Testis (tissue), 5 donors: ENCODE measurements at places on chromosomes 13 and 19. TPM values are rescaled to one million over a fixed set of nuclear protein-coding genes. Genes with fewer than 3 reads are reported as not detected.

DNA sequence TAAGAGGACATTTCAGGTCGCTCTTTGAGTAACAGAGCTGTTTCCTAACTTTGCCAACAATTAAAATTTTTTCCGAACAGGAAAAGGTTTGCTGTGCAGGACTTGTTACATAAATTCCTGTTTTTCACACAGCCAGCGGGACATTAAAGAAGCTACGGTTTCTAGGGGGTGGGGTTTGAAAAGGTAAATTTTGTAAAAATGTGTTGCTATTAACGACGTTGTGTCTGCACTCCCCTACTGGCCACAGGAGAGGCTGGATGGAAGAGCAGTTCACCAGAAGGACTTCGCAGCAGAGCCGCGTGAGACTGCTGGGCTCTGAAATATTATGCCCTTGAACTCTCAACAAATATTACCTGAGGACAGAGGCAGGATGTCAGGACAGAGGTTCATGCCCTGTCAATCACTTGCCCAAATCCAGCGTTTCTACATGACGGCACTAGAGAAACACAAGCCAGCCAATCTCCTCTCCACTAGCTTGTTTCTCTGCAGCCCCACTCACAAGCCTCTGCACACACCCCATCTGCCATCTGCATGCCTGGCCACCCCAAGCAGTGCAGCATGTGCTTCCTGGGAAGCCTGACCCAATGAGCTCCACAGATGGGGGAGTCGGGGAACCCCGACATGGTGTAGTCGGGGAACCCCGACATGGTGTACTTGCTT is 102.0 kb downstream of the FOXO1 start:
- H3K4me1 ChIP-seq: peaks cover 15% of the 10 kb centered on the region
- no peaks in the 10 kb centered on the region for H3K36me3 ChIP-seq
- H3K27ac ChIP-seq: peak overlapping the region; percentile 2

- no peak for DNase-seq
- no peak overlapping the region for H3K27ac ChIP-seq
These were observed 147.9 kb downstream of the PAN3 start for GRCh38 chr13:28286263-28286662.

DNA sequence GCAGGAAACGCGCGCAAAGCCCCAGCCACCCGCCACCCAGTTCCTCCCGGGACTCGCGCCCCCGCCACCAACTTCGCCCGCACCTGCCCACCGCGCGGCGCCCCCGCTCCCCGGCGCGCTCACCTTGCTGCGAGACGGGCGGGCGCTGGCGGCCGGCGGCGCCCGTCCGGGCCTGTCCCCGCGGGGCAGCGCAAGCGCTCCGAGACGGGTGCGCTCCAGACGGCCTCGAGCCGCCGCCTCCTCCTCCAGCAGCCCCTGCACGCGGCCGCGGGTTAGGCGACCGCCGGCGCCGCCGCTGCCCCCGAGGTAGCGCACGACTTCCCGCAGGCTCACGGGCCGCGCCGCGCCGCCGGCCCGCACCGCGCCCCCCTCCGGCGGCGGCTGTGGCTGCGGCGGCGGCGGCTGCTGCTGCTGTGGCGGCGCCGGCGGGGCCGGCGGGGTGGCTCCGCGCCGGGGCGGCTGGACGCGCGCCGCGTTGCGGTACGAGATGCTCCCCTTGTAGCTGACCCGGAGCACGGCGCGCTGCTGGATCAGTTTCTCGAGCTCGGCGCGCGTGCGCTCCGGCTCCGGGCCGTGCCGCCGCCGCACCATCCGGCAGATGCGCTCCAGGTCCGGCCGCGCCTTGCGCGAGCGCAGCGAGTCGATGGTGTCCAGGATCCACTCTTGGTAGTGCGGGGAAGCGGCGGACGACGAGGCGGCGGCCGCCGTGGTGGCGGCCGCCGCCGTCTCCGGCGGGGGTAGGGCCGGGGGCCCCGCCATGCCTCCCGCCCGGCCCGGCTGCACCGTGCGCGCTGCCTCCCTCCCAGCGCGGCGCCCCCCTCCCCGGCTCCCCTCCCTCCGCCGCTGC is 666 bp downstream of the SAMD1 start:
- DNase-seq: no peak
- peaks cover 14% of the 10 kb centered on the region for H3K4me1 ChIP-seq
- no peaks in the 10 kb centered on the region for H3K36me3 ChIP-seq

DNA sequence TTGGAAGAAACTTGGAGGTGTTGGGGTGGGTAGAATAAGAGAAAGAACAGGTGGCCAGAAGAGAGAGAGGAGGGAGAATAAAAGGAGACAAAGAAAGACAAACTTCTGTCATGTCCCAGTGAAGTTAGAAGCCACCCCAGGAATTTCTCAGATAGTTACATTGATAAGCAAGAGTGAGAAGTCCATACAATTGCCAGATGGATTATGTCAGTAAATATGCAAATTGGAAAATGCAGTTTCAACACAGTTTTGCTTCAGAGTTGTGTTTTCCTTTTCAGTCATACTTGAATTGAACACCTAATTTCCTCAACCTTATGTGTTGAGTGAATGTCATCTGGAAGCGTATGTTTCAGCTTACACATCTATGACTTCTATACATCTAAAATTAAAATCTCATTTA is 139.2 kb downstream of the RXFP2 start:
- no peak overlapping the region for H3K4me3 ChIP-seq
- H3K4me1 ChIP-seq: no peaks in the 10 kb centered on the region
- no peak for DNase-seq

- H3K27me3 ChIP-seq: no peaks in the 10 kb centered on the region
- no peak overlapping the region for H3K27ac ChIP-seq
- H3K4me1 ChIP-seq: no peaks in the 10 kb centered on the region
- no peak for DNase-seq
These were observed 185.4 kb downstream of the POSTN start for GRCh38 chr13:37413161-37413560.

- H3K27ac ChIP-seq: no peak overlapping the region
- no peak for DNase-seq
- H3K36me3 ChIP-seq: no peaks in the 10 kb centered on the region
- no peaks in the 10 kb centered on the region for H3K4me1 ChIP-seq
- no peak overlapping the region for H3K4me3 ChIP-seq
These were observed 49.4 kb upstream of the RNF113B start for GRCh38 chr13:98226496-98226895.

- H3K4me1 ChIP-seq: no peaks in the 10 kb centered on the region
- no peaks in the 10 kb centered on the region for H3K36me3 ChIP-seq
- H3K4me3 ChIP-seq: no peak overlapping the region
- no peak overlapping the region for H3K27ac ChIP-seq
- no peaks in the 10 kb centered on the region for H3K27me3 ChIP-seq
These were observed 17.3 kb upstream of the TRPC4 start for GRCh38 chr13:37886879-37887278.

MEDAG gene
- 9.6 TPM for total RNA-seq

DNA sequence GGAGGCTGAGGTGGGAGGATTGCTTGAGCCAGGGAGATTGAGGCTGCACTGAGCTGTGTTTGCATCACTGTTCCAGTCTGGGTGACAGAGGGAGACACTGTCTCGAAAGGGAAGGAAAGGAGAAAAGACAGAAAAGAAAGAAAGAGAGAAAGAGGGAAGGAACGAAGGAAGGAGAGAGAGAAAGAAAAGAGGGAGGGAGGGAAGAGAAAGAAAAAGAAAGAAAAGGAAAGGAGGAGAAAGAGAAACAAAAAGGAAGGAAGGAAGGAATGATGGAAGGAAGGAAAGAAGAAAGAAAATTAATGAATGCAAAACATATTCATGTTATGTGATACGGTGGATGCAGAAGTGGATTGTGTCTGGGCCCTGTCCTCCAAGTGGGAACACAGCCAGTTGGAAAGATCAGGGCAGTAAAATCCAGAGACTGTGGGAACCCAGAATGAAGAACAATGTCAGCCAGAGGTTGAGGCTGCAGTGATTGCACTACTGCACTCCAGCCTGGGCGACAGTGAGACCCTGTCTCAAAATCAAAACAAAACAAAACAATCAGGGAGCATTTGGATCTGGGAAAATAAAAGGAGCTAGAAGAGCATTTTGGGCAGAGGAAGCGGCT is 6.2 kb downstream of the PHLDB3 start:
- no peaks in the 10 kb centered on the region for H3K27me3 ChIP-seq
- peaks cover 6% of the 10 kb centered on the region for H3K4me1 ChIP-seq
- H3K27ac ChIP-seq: no peak overlapping the region
- no peak for DNase-seq
- no peaks in the 10 kb centered on the region for H3K36me3 ChIP-seq

GRCh38 chr19:23286477-23286876 is 36.3 kb upstream of the ZNF724 start:
- H3K4me1 ChIP-seq: no peaks in the 10 kb centered on the region
- H3K27ac ChIP-seq: no peak overlapping the region
- no peak for DNase-seq
- no peaks in the 10 kb centered on the region for H3K27me3 ChIP-seq

- no peak overlapping the region for H3K4me3 ChIP-seq
- no peak for DNase-seq
- H3K36me3 ChIP-seq: no peaks in the 10 kb centered on the region
- H3K4me1 ChIP-seq: no peaks in the 10 kb centered on the region
These were observed 256.9 kb downstream of the TEX29 start for GRCh38 chr13:111577208-111577828.

ZNF132 gene
- 11.4 TPM for total RNA-seq

EDDM13 gene
- 0.79 TPM for total RNA-seq

- no peaks in the 10 kb centered on the region for H3K27me3 ChIP-seq
- no peaks in the 10 kb centered on the region for H3K36me3 ChIP-seq
- H3K4me3 ChIP-seq: no peak overlapping the region
- H3K4me1 ChIP-seq: no peaks in the 10 kb centered on the region
These were observed 20.5 kb upstream of the CNMD start for GRCh38 chr13:52760077-52760476.

GRCh38 chr19:49766930-49767299 is at the start of gene AP2A1:
TSS of gene AP2A1 (plus strand) at chr19:49767001. CDS start at chr19:49767134, 133 bp downstream.
- H3K36me3 ChIP-seq: no peaks in the 10 kb centered on the region
- peak within 1 kb of the TSS; percentile 81 for H3K4me3 ChIP-seq
- DNase-seq: no peak
- peaks cover 46% of the 10 kb centered on the region for H3K4me1 ChIP-seq

DNA sequence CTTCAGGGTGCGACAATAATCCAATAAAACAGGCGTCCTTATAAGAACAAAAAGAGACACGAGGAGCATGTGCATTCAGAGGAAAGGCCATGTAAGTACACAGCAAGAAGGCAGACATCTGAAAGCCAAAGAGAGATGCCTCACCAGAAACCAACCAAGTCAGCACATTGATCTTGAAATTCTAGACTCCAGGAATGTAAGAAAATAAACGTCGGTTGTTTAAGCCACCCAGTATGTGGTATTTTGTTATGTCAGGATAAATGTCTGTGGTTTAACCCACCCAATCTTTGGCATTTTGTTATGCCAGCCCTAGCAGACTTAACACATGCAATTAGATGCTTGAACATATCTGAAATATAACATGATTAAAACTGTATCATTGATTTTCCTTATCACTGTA is 452.0 kb downstream of the SLITRK6 start:
- H3K4me3 ChIP-seq: no peak overlapping the region
- no peaks in the 10 kb centered on the region for H3K4me1 ChIP-seq
- no peaks in the 10 kb centered on the region for H3K27me3 ChIP-seq
- no peak for DNase-seq
- no peak overlapping the region for H3K27ac ChIP-seq

- no peaks in the 10 kb centered on the region for H3K36me3 ChIP-seq
- H3K4me3 ChIP-seq: no peak overlapping the region
- DNase-seq: no peak
- H3K27ac ChIP-seq: no peak overlapping the region
These were observed 45.4 kb downstream of the MYH14 start for GRCh38 chr19:50248826-50249225.

NLRP9 gene
- total RNA-seq: 0.39 TPM

DNA sequence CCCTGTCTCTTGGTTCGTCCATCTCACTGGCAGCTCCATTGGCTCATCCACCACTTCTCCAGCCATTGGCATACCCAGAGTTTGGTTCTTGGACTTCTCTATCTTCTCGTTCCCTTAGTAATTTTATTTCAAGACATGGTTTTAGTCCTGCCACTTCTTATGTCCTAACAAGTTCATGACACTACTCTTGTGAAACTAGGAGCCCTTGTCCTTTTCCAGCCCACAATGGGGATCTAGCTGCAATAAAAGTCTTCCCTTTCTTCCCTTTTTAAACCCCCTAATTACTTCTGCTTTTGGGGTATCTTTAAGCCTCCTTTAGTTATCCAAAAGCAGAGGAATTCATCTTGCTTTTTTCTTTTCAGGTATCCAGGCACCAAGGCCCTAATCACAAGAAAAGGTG is 2.9 kb upstream of the RCBTB2 start:
- DNase-seq: no peak
- no peaks in the 10 kb centered on the region for H3K27me3 ChIP-seq
- H3K4me1 ChIP-seq: no peaks in the 10 kb centered on the region
- H3K36me3 ChIP-seq: no peaks in the 10 kb centered on the region
- H3K27ac ChIP-seq: no peak overlapping the region
- no peak overlapping the region for H3K4me3 ChIP-seq

DNA sequence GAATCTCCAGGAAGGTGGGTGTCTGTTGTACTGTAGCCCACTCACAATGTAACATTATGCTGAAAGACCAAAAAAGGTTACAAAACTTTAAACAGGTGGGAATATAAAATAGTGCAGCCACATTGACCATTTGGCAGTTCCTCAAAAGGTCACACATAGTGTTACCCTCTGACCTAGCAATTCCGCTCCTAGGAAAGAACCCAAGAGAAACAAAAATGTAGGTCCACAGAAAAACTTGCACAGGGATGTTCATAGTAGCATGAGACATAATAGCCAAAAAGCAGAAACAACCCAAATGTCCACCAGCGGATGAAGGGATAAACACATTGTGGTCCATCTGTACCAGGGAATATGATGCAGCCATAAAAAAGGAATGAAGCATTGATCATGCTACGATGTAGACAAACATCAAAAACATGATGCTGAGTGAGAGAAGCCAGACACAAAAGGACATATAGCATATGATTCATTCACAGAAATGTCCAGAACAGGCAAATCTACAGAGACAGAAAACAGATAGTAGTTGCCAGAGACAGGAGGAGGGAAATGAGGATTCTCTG is 27.9 kb downstream of the CPAMD8 start:
- H3K27ac ChIP-seq: no peak overlapping the region
- no peaks in the 10 kb centered on the region for H3K36me3 ChIP-seq
- no peak overlapping the region for H3K4me3 ChIP-seq
- DNase-seq: no peak
- no peaks in the 10 kb centered on the region for H3K4me1 ChIP-seq
- no peaks in the 10 kb centered on the region for H3K27me3 ChIP-seq

- H3K36me3 ChIP-seq: no peaks in the 10 kb centered on the region
- no peaks in the 10 kb centered on the region for H3K27me3 ChIP-seq
- no peak overlapping the region for H3K4me3 ChIP-seq
- H3K4me1 ChIP-seq: peaks cover 8% of the 10 kb centered on the region
- H3K27ac ChIP-seq: peak overlapping the region; percentile 2
These were observed 13.8 kb downstream of the SPINT2 start for GRCh38 chr19:38277969-38278680.

DNA sequence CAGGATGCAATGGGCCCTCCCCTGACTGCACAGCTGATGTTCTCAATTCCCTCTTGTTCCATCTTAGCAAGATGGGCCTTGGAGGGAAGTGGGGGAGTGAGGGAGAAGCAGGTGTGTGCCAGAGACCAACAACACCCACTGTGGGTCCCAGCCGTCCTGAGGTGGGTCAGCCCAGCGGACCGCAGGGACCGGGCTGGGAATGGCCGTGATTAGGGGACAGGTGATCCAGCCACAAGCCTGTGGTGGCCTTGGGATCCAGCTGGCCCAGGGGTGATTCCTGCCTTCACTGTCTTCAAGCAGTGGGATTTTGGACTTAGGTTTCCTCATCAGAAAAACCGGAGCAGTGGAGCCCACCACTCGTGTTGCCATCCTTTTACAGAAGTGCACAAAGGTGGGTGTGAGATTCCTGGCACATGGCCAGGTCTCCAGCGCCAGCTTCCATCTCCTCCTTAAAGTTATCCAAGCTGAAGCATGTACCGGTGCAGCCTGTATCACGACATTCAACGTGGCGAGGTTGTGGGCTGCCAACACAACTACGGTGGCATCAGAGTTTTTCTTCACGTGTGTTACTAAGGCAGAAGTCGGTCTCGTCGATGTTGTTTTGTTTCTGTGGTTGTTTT is 9.0 kb upstream of the ATP11A start:
- no peaks in the 10 kb centered on the region for H3K36me3 ChIP-seq
- DNase-seq: no peak
- H3K4me1 ChIP-seq: no peaks in the 10 kb centered on the region
- H3K27ac ChIP-seq: no peak overlapping the region
